ENCODE measurements at places on chromosomes 16 and 17. TPM values are rescaled to one million over a fixed set of nuclear protein-coding genes. Genes with fewer than 3 reads are reported as not detected.

The EPOP gene
- 0.82 TPM for total RNA-seq

The FBF1 gene
- 11.4 TPM for total RNA-seq

The TNP2 gene
- not detected for total RNA-seq

The GRIN2C gene
- total RNA-seq: 1.2 TPM

The ST3GAL2 gene
- total RNA-seq: 26.9 TPM

The ST6GALNAC1 gene
- total RNA-seq: 0.82 TPM

The HS3ST2 gene
- 4.1 TPM for total RNA-seq

The ACACA gene
- 99.9 TPM for total RNA-seq

The CCDC40 gene
- 6.5 TPM for total RNA-seq

The MYL11 gene
- not detected for total RNA-seq

The SP2 gene
- 0.82 TPM for total RNA-seq
